ENCODE measurements at places on chromosomes 7 and 10.

GRCh38 chr10:73493781-73494180 is 2.0 kb downstream of the PPP3CB start:
- DNase-seq: no peak

GRCh38 chr7:27608776-27609495 is 53.7 kb downstream of the HIBADH start:
- DNase-seq: no peak

- DNase-seq: no peak
Observed at GRCh38 chr7:102457352-102457924, 7.2 kb downstream of the ALKBH4 start.

GRCh38 chr10:58322072-58322834 is 12.6 kb upstream of the UBE2D1 start:
- no peak for DNase-seq

GRCh38 chr7:144086730-144087129 is 652 bp downstream of the OR2A12 start:
- no peak for DNase-seq

- DNase-seq: no peak
Observed at GRCh38 chr7:52017802-52018679, 701.4 kb upstream of the COBL start.

DNA sequence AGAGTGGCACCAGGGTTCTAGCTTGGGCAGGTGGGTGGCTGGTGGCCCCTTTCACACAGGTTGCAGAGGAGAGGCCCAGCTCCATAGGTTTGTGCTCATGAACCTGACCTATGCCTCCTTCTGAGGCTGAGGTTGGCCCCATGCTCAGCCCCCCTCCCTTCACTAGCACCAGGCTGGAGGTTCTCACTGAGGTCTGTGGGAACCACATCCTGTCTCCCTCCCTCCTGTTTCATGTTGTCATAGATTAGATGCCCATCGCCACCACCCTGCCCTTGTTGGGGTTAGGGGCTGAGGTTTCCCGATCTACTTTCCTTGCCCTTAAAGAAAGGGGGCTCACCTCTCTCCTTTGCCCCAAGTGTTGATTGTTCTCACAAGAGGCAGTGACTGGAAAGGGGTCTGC is 14.7 kb downstream of the NEUROG3 start:
- no peak for DNase-seq

DNA sequence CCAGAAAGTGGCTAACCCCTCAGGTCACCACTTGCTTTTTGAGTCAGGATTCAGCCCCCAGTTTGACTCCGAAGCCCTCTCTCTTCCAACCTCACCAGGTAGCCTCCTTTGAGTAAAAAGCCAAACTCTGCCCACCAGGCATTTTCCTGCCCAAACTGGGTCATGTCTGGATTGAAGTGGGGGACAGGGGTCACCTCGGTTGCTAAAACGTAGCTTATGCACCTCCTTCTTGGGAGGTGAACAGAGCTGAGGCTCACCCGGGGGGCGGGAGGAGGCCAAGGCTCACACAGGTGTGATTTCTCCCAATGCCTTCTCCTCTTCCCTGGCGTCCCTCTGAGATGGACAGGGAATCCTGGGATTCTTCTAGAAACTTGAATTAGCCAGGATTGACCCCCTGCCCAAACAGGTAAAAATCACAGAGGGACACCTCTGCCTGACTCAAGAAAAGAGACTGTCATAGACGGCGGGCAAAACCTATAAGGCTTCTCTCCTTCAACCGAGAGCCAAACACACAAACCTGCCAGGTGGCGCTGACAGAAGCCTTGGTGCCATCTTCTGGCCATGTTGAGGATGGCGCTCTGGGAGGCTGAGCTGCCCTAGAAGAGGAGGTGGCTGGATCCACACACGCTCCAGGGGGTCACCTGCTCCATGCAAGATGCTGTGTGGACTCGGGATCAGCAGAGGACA is 51.6 kb downstream of the PRLHR start:
- DNase-seq: no peak

- no peak for DNase-seq
Observed at GRCh38 chr7:159078911-159079270, 65.8 kb downstream of the VIPR2 start.

GRCh38 chr7:102042016-102042656 is 224.7 kb downstream of the CUX1 start:
- no peak for DNase-seq

DNA sequence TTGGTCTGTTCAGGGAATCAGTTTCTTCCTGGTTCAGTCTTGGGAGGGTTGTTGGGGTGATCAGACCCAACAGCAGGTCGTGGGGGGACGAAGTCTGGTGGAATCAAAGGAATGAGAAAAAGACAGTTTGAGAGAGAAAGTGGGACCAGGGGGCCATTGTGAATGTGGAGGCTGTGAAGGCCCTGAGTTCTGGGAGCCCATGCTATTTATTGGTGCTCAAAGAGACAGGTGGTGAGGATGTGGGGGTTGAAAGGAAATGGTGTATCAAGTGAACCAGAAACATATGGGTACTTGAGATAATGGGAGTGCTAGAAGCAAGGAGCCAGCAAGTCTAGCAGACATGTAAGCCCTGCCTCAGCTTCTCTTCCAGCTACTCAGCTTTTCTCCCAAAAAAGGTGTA is 84.1 kb downstream of the CCSER2 start:
- no peak for DNase-seq

- no peak for DNase-seq
Observed at GRCh38 chr7:130008941-130009847, 42.0 kb downstream of the ZC3HC1 start.

DNA sequence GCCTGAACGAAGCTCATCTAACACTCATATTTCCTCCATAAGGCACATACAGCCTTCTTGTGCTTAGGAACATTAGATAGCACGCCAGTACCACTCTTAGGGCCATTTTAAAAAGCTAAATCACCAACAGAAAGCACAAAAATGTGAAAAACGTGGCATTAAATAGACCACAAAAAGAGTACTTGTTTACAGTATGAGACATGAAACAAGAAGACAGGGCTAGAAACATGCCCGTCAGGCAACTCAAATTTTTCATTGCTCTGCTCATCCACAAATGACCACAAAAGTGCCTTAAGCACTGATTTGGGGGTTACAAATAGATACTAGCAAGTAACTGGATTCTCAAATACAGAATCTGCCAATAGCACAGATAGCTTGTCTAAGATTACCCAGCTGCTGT is 67.8 kb downstream of the ELMO1 start:
- no peak for DNase-seq
